ENCODE measurements at places on chromosomes 6 and 20.

GRCh38 chr20:5848711-5849505, 98.7 kb downstream of the SHLD1 start:
- no peak for DNase-seq

DNA sequence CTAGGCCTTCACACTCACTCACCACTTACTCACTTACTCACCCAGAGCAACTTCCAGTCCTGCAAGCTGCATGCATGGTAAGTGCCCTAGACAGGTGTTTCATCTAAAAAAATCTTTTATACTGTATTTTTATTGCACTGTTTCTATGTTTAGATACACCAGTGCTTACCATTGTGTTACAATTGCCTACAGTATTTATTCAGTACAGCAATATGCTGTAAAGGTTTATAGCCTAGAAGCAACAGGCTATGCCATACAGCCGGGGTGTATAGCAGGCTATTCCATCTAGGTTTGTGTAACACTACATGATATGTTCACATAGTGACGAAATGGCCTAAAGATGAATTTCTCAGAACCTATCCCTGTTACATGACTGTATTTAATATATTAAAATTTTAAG, 37.1 kb upstream of the KCNK5 start:
- DNase-seq: no peak

DNA sequence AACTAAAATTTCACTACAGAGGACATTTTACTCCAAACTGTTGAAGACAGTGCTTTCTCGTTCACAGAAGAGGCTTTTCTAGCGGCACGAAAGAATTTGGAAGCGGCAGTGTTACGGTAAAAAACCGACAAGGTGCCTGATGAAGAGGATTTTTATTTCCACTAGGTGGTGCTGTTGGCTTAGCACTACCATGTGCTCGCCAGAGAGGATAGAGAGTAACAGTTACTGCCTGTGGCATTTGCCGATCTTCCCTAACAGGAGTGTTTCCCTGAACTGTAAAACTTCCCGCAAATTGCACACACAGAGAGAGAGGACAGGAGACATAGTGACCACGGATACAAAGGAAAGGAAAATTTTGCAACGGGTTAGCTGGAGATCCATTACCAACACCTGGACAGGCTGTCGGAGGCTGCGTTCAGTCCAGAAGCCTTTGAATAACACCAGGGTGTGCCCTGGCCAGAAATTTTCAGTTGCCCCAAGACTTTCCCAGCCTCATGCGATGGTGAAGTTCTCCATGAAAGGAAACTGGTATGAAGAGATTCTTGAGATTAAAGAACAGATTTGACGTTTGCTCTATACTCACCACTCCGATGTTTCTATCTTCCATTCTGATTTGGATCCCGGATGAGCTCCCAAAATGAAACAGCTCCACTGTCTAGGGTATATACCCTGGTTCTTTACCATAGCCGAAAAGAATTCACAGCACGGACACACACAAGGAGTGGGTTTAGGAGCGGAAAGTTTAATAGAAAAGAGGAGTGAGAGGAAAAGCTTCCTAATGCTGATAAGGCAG, 48.1 kb downstream of the HLA-DPB1 start:
- DNase-seq: no peak

GRCh38 chr20:33301192-33301930, 18.3 kb downstream of the BPIFB1 start:
- DNase-seq: no peak

DNA sequence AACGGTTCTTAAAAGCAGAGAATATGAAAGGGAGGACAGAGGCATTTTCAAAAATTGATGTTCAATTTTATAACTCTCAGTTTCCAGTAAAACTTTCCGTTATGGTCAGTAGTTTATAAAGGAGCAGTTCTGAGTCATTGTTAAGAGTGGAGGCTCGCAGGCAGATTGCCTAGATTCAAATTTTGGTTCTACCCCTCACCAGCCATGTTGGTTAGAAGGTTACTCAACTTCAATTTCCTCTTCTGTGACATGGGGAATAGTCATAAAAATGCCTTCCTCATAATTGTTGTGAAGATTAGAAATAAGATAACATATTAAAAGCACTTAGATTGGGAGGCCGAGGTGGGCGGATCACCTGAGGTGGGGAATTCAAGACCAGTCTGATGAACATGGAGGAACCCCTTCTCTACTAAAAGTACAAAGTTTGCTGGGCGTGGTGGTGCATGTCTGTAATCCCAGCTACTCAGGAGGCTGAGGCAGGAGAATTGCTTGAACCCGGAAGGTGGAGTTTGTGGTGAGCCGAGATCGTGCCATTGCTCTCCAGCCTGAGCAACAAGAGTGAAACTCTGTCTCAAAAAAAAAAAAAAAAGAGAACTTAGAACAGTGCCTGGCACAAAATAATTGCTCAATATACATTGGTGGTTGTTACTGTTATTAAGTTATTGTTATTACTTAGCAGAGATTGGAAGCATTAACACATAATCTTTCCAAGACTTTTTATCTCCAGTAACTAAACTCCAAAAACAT, 348.9 kb downstream of the NRN1 start:
- no peak for DNase-seq

- DNase-seq: no peak
These were observed 35.3 kb downstream of the C6orf52 start for GRCh38 chr6:10658910-10659698.

- no peak for DNase-seq
These were observed 51.6 kb downstream of the CYP24A1 start for GRCh38 chr20:54122189-54122588.

All from activated CD8-positive, alpha-beta memory T cell treated with anti-CD3 and anti-CD28 coated beads, Interleukin-2, amount 50 U/mL, for 4 hours (primary cell).